ENCODE measurements at places on chromosomes 3 and 15.

GRCh38 chr3:31170932-31171670 lies 276.6 kb upstream of the GADL1 start:
- no peak for DNase-seq

DNA sequence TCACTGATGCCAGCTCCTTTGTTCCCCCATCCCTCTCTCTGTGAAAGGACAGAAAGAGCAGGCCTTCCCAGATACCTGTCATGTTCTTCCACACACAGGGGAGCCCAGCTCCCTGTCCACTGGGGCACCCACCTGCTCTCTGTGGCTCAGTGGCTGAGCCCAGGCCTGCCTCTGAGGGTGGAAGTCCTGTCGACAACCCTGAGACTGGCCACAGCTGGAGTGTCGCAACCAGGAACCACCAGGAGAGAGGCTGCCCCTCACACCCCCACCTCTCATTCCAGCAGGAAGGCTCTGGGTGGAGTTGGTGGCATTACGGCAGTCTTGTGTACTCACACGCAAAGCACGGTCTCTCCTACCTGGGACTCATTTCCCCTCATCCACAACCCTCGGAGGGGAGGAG lies 66.3 kb downstream of the MEGF11 start:
- DNase-seq, result no peak

DNA sequence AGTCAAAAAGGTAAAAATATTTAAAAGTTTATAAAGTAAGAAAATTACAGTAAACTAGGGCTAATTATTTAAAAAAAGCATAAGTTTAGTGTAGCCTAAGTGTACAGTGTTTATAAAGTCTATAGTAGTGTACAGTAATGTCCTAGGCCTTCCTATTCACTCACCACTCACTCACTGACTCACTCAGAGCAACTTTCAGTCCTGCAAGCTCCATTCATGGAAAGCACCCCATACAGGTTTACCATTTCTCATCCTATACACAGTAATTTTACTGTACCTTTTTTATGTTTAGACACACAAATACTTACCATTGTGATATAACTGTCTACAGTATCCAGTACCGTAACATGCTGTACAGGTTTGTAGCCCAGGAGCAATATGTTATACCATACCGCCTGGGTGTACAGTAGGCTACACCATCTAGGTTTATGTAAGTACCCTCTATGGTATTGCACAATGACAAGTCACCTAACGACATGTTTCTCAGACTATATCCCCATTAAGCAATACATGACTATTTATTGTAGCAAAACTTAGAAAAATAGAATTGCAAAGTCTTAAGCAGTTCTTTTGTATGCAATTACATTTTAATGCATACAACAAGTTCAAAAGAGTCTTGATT lies 19.5 kb downstream of the AVEN start:
- DNase-seq, result no peak

DNA sequence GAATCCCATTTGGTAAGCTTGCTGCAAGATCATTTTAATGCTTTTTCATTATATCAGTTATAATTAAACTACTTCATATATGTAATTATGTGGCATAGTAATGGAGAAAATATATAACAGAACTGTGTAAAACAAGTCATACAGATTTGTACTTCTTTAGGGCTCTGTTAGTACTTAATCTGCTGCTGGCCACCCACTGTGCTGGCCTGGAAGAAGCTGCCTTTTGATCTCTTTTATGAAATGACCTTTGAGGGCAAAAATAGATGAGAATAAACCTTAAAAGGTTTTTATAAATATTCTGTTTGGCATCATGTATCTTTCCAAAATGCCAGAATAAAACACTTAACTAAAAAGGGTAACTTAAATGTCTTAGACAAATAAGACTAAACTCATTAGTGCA lies 262.9 kb downstream of the ZIC1 start:
- no peak for DNase-seq

DNA sequence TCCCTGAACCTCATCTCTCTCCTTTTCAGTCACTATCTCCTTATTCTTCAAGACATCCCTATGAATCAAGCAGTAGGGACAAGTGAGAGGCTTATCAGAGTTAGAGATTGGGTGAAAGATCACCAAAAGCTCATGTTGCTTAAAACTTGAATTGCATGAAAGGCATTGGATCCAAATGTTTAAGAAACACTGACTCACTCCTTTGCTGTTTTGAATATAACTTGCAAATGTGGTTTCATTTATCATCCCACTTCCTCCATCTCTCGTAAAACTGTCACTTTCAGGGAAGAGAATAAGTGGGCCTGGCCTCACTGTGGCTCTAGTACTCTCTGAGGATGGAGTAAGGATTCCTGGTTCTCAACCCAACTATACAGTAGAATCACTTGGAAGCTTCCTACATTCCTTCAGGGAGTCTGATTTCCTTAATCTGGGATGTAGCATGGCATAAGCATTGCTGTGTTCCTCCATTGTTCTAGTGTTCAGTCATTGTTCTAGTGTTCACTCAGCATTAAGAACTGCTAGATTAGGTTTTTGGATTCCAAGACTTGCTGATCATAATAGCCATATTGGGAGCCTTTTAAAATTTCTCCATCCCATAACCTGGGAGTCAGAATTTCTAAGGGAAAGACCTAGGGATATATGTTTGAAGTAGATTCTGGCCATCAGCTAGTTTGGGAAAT lies 171.8 kb downstream of the TMEM108 start:
- no peak for DNase-seq

DNA sequence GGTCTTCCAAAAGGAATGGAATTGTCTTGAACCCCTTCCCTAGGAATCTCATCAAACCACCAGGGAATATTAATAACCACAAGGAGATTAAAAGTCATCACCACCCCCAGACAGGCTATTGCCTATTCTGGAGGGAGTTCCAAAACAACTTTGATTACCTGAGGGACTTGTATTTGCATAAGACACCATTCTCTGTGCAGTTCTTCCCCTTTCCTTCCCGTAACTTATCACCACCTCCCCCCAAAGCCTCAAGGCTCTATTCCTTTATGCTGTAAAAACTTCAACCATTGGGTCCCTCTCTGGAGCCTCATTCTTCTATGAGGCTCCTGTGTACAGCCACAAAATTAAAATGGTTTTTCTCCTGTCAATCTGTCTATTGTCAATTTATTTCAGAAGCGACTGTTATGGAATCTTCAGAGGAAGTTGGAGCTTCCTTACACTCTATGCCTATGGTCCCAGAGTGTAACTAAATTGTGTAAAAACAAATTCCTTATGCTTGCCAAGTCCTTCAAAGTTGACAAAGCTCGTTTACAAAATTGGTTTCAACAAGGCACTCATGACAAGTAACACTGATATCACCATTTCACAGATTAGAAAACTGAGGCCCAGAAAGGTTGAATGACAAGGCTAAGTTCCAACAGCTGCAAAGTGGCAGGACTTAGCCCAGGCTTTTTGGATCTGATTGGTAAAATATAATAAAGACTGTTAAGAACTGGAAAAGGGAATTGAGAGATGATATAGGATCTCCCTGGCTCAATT lies 68.3 kb upstream of the HERC1 start:
- no peak for DNase-seq

DNA sequence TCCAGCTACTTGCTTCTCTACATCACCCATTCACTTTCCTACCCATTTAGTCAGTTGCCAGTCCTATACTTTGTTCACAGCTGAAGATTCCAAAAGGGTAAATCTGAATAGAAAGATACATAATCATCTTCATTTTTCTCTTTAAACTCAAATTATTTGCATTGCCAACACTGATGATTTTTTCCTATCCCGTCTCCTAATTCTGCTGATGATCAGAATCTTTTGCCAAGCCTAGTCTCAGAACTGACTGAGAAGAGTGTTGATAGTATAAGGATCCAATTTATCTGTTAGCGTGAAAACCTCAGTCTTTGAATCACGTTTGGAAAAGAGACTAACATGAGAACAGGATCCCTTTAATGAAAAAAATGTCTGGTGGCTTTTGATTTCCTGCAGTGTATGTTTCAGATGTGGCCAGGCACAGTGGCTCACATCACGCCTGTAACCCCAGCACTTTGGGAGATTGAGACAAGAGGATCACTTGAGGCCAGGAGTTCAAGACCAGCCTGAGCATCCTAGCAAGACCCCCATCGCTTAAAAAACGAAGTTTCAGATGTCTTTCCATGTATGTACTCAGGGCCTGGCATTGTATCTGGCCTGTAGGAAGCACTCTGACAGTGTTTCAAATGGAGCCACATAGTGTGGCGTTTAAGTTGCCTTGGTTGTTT lies 169.4 kb downstream of the KLHL25 start:
- no peak for DNase-seq

GRCh38 chr3:190238871-190239270 lies 83.4 kb downstream of the CLDN1 start:
- DNase-seq, result no peak

GRCh38 chr3:156635973-156636372 lies 38.4 kb upstream of the TIPARP start:
- no peak for DNase-seq

GRCh38 chr3:139251529-139251928 lies 92.3 kb upstream of the MRPS22 start:
- DNase-seq, result no peak

GRCh38 chr3:110568246-110568645 lies 503.4 kb upstream of the NECTIN3 start:
- no peak for DNase-seq

GRCh38 chr3:185103359-185104127 lies 49.3 kb downstream of the C3orf70 start:
- DNase-seq, result no peak

- DNase-seq, result peak; percentile 42
Measured at GRCh38 chr15:31438601-31439265, 112.1 kb downstream of the KLF13 start.

DNA sequence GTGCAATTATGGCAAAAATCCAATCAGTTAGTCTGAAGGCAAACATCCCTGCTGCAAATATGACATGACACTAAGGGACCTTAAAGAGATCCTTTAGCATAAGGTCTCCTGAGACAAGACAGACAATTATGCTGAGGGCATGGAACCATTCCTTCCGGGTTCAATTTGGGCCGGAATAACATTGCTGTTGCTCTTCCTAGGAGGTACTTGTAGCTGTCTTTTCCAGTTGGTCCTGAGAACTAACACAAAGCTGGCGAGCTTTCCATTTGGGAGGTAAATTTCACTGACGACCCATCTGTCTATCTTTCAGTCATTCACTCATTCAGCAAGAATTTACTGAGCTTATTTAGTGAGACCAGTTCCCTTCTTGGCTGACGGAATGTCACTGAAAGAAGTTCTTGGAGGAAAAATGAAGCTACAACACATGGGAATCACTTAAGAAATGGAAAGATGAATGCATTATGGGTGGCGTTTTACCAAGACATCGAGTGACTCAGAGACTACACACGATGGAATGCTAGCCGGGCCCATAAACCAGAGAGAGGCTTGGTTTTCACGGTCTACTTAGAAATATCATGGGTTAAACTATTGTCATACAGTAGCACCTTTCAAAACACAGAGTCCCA lies 215.5 kb downstream of the PDZRN3 start:
- DNase-seq, result no peak

DNA sequence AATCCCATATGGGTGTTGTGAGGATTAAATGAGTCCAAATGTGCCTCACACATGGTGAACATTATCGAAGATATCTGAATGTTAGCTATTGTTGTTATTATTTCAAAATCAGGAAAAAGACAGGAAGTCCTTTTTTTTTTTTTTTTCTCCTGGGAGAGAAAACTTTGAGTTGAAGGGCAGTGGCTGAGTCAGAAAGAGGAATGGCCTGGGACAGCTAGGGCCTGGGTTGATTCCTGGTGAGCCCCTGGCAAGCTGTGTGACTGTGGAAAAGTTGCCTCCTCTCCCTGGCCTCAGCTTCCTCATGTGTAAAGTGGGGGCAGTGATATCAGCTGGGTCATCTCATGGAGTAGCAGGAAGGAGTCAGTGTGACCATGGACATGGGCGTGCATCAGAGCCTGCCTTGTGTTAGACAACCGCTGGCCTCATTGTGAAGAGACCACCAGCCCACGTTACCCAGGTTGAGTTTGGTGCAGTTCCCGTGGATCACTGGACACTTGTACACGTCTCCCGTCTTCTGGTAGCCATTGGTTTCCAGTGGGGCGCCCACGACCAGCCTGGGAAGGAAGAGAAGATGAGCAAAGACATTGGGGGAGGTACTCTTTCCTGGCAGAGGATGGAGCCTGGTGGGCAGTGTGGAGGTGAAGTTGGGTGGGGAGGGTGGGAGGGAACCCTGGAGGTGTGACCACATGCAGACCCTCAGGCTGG lies 63.1 kb downstream of the ITGA11 start:
- DNase-seq, result no peak

- DNase-seq, result no peak
Measured at GRCh38 chr15:33801954-33802353, 166.3 kb upstream of the CHRM5 start.

- DNase-seq, result no peak
Measured at GRCh38 chr3:12148183-12148940, 10.3 kb downstream of the TIMP4 start.

DNA sequence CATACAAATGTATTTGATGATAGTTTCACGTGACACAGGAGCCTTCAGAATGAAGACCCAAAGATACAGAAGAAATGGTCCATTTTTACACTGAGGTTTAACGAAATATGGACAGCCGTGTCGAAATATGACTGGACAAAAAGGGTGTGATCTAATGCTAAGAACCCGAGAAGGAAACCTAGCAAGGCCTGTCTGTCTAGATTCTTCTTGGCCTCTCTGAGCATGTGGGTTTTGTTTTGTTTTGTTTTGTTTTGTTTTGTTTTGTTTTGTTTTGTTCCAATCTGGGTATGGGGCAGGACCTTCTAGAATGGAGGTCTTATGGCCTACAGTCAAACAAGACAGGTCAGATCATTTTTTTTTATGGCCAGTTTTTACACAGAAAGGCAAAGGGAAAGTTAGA lies 242.7 kb upstream of the STT3B start:
- DNase-seq, result no peak
